LNCaP clone FGC (cell line): ENCODE measurements at places on chromosomes 1 and 21.

GRCh38 chr1:224406216-224406615 lies 28.4 kb downstream of the WDR26 start:
- DNase-seq, result no peak

DNA sequence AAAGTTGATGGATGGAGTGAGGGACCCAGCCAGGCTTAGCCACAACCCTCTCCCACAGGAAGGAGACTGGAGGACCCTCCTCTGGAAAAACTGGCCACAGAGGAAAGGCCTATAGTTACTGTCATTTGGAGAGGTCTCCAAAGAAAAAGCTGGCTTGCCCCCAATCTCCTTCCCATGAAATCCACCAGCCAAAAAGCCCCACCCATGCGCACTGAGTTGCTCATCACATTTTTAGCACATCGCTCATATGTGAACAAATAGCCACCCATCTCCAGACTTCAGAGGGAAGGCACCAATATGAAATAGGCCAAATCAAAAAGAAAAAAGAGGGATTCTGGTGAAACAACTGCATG lies 36.9 kb upstream of the QSOX1 start:
- no peak for DNase-seq

- DNase-seq, result no peak
These were observed 72.8 kb upstream of the KCNJ15 start for GRCh38 chr21:38183961-38184360.

DNA sequence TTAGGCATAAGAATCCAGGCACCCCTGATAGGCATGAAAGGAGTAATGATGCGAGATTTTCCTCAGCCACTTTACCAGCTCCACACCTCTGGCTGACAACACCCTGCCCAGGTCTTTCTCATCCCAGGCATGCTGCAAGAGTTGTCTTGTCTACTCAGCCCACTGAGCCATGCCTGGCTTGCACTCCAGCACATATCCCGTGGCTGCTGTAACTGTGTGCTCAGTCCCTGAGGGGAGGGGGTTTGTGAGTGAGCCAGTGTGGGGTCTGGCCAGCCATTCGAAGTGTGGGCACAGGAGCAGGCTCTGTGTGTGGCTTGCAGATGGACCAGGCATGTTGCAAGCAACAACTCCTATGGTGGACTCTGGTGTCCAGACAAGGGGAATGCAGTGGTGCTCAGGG lies 529.6 kb downstream of the ADGRL2 start:
- no peak for DNase-seq

GRCh38 chr21:15274701-15275485 lies 210.1 kb upstream of the NRIP1 start:
- DNase-seq, result peak; percentile 34

DNA sequence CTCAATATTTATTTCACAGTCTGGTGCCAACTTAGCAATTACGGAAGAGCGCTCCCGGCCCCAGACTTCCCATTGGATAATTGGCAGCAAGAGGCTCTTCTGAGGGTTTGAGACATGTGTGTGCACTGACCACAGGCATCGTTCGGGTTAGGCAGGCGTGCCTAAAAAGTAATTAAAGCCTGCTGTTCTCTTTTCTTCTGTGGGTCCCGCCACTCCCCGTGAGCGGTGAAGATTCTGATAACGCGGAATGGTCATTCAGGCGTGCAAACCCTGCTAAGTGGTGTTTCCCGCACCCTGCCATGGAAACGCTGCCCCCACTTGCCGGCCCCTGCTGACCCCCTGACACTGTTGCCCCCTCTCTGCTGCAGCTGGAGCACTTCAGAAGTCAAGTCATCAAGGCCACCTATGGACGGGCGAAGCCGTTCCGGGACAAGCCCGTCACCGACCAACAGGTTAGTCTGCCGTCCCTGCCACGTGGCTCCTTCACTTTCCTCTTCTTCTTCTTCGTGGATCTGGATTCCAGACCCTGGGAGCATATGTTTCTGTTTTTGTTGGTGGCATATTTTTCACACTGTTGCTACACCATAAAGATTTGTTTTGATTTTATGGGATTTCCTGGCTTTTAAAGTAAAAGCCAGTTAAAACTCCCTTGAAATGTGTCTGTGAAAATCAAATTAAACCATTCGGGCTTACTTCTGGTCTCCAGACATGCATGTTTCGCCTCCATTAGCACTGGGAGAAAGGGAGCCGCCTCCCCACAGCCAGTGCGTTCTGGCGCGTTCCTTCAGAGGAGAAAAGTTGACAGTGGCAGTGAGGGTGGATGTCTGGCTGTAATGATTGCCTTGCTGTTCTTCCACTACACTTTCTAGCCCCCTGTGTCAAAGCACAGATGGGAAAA lies 79.9 kb downstream of the FHAD1 start:
- no peak for DNase-seq

- DNase-seq, result no peak
These were observed 82.2 kb upstream of the GUCA2B start for GRCh38 chr1:42070996-42071395.
